ENCODE measurements at places on chromosomes 2 and 18.
A peak's percentile ranks its signal among the peaks of the same experiment; 100 is the strongest.

- peaks cover 11% of the 10 kb centered on the region for H3K4me1 ChIP-seq
- no peak for DNase-seq
- no peaks in the 10 kb centered on the region for H3K36me3 ChIP-seq
- H3K4me3 ChIP-seq = no peak overlapping the region
These were observed 51.3 kb downstream of the DDX1 start for GRCh38 chr2:15642815-15643500.

GRCh38 chr18:62744076-62744968, 29.0 kb downstream of the PHLPP1 start:
- peaks cover 14% of the 10 kb centered on the region for H3K4me1 ChIP-seq
- peak; percentile 5 for DNase-seq
- H3K27ac ChIP-seq = no peak overlapping the region
- no peaks in the 10 kb centered on the region for H3K27me3 ChIP-seq
- no peaks in the 10 kb centered on the region for H3K36me3 ChIP-seq
- H3K4me3 ChIP-seq = no peak overlapping the region

DNA sequence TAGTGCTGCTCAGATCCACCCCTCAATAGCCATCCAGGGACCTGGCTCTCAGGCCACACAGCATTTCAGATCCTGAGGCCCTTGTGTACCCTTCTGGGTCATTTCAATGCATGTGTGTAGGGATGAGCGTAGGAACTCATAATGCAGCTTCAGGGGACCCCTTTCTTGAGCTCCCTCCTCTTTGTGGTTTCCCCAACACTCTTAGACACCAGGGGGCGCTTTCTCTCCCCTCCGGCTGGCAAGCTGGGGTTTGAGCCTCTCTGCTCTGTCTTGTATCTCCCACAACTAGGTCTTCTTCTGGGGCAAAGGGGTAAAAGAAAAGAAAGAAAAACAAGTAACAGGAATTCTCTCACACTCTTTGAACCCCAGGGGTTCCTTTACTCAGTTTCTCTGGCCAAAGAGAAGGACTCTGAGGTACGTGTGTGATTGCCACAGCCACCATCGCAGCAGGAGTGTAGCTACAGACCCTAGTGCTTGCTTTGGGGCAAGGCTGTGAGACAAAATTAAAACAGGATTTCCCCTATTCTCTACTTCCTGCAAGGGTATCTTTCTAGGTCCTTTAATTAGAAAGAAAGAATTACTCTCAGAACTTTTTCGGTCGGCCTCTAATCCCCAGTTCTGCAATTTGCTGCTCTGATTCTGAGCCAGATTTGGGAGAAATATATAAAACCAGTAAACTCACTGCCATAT, 38.0 kb downstream of the CABYR start:
- no peak overlapping the region for H3K27ac ChIP-seq
- H3K4me3 ChIP-seq = no peak overlapping the region
- H3K4me1 ChIP-seq = peaks cover 13% of the 10 kb centered on the region
- DNase-seq = peak; percentile 66
- H3K36me3 ChIP-seq = no peaks in the 10 kb centered on the region

DNA sequence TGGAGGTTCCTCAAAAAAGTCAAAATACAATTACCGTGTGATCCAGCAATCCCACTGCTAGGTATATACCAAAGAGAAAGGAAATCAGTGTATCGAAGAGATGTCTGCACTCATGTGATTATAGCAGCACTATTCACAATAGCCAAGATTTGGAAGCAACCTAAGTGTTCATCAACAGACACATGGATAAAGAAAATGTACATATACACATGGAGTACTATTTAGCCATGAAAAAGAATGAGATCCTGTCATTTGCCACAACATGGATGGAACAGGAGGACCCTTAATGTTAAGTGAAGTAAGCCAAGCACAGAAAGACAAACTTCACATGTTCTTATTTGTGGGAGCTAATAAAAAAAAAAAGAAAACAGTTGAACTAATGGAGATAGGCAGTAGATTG, 78.7 kb downstream of the DGKD start:
- no peak overlapping the region for H3K27ac ChIP-seq
- peaks cover 31% of the 10 kb centered on the region for H3K4me1 ChIP-seq

- no peak overlapping the region for H3K27ac ChIP-seq
- DNase-seq = no peak
- no peak overlapping the region for H3K4me3 ChIP-seq
- no peaks in the 10 kb centered on the region for H3K27me3 ChIP-seq
- no peaks in the 10 kb centered on the region for H3K4me1 ChIP-seq
These were observed 25.5 kb downstream of the IGFBP2 start for GRCh38 chr2:216658757-216659156.

GRCh38 chr2:128444121-128444771, 125.6 kb upstream of the HS6ST1 start:
- DNase-seq = no peak
- H3K36me3 ChIP-seq = no peaks in the 10 kb centered on the region
- no peak overlapping the region for H3K27ac ChIP-seq
- H3K27me3 ChIP-seq = peaks cover 6% of the 10 kb centered on the region
- H3K4me3 ChIP-seq = no peak overlapping the region

DNA sequence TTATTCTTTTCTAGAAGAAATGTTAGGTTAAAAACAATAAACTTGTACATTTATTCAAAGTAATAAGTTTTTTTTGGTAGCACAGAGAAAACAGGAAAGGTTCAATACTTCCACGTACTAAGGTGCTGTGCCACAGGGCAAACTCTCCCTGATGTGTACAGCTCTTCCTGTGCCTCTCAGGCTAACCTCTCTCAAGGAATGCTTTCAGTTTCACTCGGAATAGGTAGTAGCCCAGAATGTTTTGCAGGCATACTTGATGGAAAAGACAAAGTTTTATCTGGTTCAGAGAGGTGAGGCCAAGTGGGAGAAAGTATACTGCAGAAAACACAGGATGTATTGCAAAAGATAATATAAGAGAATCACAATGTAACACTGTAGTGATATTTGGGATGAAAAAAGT, 171.0 kb upstream of the ZFP36L2 start:
- no peaks in the 10 kb centered on the region for H3K4me1 ChIP-seq
- DNase-seq = no peak
- no peak overlapping the region for H3K4me3 ChIP-seq
- no peaks in the 10 kb centered on the region for H3K27me3 ChIP-seq
- H3K27ac ChIP-seq = no peak overlapping the region

GRCh38 chr18:70671889-70672565, 383.2 kb downstream of the SOCS6 start:
- no peaks in the 10 kb centered on the region for H3K27me3 ChIP-seq
- H3K36me3 ChIP-seq = no peaks in the 10 kb centered on the region
- no peak overlapping the region for H3K4me3 ChIP-seq
- DNase-seq = no peak
- no peaks in the 10 kb centered on the region for H3K4me1 ChIP-seq

- DNase-seq = peak; percentile 67
- no peak overlapping the region for H3K4me3 ChIP-seq
- no peaks in the 10 kb centered on the region for H3K36me3 ChIP-seq
- H3K4me1 ChIP-seq = peaks cover 29% of the 10 kb centered on the region
- H3K27ac ChIP-seq = peak overlapping the region; percentile 29
- no peaks in the 10 kb centered on the region for H3K27me3 ChIP-seq
These were observed 28.8 kb upstream of the WDR75 start for GRCh38 chr2:189412330-189412953.

- peaks cover 10% of the 10 kb centered on the region for H3K4me1 ChIP-seq
- H3K27me3 ChIP-seq = no peaks in the 10 kb centered on the region
- no peak overlapping the region for H3K27ac ChIP-seq
- no peak overlapping the region for H3K4me3 ChIP-seq
- H3K36me3 ChIP-seq = no peaks in the 10 kb centered on the region
These were observed 65.9 kb upstream of the WIPF1 start for GRCh38 chr2:174663550-174663949.

GRCh38 chr18:63890950-63891304, 3.4 kb downstream of the SERPINB2 start:
- DNase-seq = peak; percentile 20
- no peaks in the 10 kb centered on the region for H3K27me3 ChIP-seq
- no peak overlapping the region for H3K27ac ChIP-seq

- H3K27me3 ChIP-seq = no peaks in the 10 kb centered on the region
- H3K27ac ChIP-seq = no peak overlapping the region
- H3K4me3 ChIP-seq = no peak overlapping the region
- DNase-seq = no peak
- H3K4me1 ChIP-seq = peaks cover 19% of the 10 kb centered on the region
These were observed 39.4 kb upstream of the GALR1 start for GRCh38 chr18:77210249-77210648.

DNA sequence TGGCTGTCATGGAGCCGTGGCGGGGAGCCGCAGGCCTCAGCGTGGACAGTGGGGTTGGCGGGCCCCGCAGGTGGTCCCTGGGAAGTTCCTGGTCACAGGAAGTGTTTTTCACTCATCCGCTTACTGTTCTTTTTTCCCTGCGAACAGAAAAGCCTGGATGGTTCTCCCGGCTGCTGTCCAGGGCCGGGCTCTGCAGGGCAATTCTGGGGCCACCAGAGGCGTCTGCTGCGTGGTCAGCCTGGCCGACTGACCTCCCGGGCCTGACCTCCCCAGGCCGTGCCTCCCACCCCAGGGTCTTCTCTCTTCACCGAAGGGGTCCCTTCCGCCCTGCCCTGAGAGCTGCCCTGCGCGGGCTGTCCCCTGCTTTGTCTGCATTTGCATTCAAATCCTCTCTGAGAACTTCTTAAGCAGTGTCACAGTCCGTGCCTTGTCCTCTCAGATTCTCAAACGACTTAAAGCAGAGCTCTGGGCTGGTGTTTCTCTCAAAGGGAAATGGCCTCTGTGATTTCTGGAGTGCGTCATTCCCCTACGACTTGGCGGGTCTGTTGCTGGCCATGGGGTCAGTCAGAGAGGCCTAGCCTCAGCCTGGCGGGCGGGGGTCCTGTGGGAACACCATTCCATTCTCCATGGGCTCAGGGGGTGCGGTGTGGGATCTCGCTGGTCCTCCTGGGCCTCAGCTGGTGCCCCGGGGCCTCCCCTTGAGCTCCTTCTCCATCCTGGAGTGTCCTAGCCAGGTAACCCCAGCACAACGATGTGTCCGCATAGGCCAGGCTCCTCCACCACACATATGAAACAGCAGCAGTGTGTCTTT, 38.3 kb downstream of the KLHL29 start:
- no peaks in the 10 kb centered on the region for H3K27me3 ChIP-seq
- no peak for DNase-seq
- H3K36me3 ChIP-seq = no peaks in the 10 kb centered on the region
- H3K4me1 ChIP-seq = no peaks in the 10 kb centered on the region
- H3K27ac ChIP-seq = no peak overlapping the region

DNA sequence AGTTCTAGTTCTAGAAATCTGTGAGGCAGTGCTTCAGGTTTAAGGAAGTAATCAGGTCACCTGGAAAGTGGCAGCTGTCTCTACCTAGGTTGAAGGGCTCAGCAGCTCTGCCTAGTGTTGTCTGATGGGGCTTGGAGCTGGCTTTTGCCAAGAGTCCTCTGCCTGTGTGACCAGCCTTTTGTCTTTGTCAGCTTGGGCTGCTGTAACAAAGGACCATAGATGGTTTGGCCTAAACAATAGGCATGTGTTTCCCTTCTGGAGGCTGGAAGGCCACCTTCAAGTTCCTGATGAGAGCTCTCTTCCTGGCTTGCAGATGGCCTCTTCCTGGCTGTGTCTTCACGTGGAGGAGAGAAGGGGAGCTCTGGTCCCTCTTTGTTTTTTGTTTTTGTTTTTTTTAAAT, 13.3 kb downstream of the UBE2F start:
- H3K36me3 ChIP-seq = peaks cover 23% of the 10 kb centered on the region
- H3K4me3 ChIP-seq = no peak overlapping the region
- H3K27me3 ChIP-seq = no peaks in the 10 kb centered on the region
- H3K4me1 ChIP-seq = no peaks in the 10 kb centered on the region
- H3K27ac ChIP-seq = no peak overlapping the region

DNA sequence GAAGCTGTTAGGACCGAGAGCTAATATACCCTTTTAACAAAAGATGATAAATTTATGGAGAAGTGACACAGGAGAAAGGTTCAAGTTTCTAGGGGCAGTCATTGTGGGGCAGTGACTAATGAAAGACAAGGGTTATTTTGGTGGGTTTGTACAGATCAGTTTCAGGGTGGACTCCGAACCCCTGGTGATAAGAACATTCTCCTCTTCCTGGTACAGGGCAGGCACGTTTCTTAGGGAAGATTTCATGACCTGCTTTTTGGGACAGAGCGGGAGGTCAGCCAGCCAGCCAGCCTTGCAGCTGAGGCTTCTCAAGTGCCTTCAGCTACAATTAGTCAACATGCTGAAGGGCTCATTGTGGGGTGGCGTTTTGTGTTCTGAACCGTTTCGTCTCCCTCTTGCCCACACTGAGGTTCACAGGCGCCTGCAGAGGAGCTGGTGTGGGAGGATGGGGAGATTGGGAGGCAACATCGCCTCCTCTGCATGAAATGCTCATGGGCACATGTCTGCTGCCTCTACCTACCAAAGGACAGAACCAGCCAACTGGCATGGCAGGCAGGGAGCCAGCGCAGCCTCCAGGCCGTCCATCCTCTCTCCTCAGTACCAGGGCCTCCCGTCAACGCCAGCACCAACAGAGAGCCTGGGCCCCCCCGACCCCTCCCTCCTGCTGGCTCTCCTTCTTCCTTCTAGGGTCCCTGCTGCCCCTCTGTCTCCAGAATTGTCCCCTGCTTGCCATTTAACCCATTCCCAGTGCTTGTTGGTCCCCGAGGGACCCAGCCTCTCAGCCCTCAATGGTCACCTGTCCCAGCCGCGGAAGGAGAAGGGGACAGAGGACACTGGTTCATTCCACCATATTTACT, 9.6 kb downstream of the CHMP1B start:
- no peak overlapping the region for H3K4me3 ChIP-seq
- peak overlapping the region; percentile 96 for H3K27ac ChIP-seq
- no peaks in the 10 kb centered on the region for H3K36me3 ChIP-seq
- H3K27me3 ChIP-seq = no peaks in the 10 kb centered on the region

DNA sequence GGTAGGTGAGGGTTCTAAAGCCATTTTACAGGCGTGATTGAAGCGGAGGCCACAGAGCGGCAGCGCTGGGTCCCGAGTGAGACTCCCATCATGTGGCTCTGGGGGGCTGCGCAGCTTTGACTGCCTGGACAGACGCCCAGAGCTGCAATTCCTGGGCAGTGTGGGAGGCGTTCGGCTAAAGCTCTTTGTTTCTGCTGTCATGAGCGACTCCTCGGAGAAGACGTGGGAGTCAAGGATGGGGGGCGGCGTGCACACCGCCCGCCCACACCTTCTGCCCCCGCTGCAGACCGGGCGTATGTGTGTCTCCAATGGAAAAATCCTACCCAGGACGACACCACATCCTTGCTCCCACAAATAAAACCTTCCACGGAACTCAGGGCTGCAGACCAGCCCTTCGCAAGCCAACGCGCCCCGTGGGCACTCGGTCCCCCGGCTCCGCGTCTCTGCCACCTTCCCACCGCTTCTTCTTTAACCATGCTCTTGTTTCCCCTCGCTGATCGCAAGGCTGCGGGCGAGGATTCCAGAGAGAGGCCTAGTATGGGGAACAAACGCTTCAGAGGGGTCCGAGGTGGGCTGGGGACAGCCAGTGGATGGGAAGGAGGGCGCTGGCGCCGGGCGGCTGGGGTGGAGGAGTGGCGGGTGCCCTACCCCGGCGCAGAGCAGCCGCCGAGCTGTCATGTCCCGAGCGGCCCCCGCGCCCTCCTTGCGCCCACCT, 680 bp upstream of the LBH start:
- no peak overlapping the region for H3K27ac ChIP-seq
- peak overlapping the region; percentile 67 for H3K4me3 ChIP-seq
- no peaks in the 10 kb centered on the region for H3K36me3 ChIP-seq
- no peak for DNase-seq

DNA sequence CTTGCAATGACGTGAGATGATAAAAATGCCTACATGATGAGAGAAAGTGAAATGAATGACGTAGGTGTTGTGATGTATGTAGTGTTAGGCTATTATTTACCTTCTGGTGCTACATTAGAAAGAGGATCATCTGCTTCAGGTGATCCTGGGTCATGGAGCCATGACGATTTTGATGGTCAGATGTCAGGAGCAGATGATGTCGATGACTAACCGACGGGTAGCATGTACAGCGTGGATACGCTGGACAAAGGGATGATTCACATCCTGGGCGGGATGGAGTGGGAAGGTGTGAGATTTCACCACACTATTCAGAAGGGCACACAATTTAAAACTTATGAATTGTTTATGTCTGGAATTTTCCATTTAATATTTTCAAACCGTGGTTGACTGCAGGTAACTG, 43.5 kb upstream of the ACVR1C start:
- H3K4me1 ChIP-seq = peaks cover 9% of the 10 kb centered on the region
- no peaks in the 10 kb centered on the region for H3K36me3 ChIP-seq
- H3K4me3 ChIP-seq = no peak overlapping the region

Data from PC-3 (cell line).